Activated CD4-positive, alpha-beta memory T cell treated with anti-CD3 and anti-CD28 coated beads, Interleukin-2, amount 10 ng/mL, durations not matched to agents 7 days and 5 days (primary cell): ENCODE measurements at places on chromosomes 4 and X.

DNA sequence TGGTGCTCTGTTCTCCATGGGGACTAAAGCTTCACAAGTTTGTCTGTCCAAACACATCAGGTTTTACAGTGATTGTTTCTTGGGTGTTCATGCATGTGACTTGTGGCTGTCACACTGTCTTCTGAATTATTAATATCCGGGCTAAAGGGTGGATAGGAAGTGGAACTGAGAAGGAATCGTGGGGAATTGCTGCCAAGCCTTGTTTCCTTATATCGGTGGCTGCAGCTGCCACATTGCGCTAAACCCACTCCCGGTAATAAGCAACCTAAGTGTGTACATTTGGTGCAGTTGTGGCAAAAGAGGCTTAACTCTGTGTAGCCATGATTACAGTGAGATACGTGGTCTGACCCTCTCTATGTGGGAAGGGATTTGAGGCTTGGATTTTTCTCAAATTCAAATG is 30.7 kb downstream of the SEPTIN11 start:
- DNase-seq = no peak

DNA sequence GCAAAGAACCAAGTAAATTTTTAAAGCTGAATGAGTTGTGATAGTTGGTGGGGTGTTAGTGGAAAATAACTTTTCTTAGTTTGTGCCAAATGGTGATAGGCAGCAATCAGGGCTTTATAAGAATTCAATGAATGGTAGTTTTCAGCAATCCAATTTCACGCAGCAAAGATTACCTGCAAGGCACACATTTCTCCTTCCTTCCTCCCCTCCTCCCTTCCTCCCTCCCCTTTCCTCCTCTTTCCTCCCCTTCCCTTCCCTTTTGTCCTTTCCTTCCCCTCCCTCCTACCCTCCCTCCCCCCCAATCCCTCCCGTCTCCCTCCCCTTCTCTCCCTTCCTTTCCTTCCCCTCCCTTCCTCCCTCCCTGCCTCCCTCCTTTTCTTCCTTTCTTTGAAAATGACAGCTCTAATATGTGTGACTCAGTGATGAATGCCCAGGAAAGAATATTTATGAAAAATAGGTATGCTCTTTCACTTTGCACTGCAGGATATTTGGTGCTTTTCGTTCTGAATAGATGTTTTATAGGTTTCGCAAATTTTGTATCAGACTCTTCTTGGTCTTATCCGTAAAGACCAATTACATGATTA is 168.1 kb downstream of the BMPR1B start:
- no peak for DNase-seq

GRCh38 chr4:113610537-113610936 is 151.0 kb downstream of the CAMK2D start:
- DNase-seq = no peak

DNA sequence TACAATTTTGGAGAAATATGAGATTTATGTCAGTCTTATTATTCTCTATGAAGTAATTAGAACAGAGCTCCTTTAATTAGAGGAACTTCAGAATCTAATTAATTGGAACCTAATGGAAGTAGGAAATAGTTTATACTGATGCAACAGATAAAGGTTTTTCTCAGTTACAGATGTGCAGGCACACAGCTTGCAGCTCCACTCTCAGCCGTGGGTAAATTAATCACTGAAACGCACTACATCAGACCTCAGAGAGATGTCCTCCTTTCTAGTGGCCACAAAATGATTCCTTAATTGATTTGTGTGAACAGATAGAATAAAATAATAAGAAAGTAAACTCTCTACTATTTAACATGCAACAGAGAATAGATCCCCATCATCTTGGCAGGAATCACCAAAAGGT is 21.5 kb upstream of the NPY2R start:
- no peak for DNase-seq

- DNase-seq = peak; percentile 20
Measured at GRCh38 chr4:98482847-98483806, 175.3 kb downstream of the TSPAN5 start.

DNA sequence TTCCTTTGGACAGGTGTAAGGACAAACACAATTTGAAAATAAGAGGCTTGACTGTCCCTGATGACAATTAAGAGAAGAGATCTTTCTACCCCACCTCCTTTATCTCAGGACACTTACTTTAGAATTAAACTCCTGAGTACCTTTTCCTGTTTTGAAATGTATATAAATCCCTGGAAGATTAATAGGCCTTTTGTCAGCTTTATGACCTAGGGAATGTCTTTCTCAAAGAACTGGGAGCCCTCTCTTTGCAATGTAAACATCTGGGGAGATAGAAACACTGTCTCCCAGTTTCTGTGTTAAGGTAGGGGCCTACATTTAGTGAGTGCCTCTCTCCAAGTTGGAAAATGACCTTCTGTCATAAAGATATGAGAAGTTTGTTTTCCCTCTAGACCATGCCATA is 31.7 kb downstream of the AGA start:
- DNase-seq = no peak

DNA sequence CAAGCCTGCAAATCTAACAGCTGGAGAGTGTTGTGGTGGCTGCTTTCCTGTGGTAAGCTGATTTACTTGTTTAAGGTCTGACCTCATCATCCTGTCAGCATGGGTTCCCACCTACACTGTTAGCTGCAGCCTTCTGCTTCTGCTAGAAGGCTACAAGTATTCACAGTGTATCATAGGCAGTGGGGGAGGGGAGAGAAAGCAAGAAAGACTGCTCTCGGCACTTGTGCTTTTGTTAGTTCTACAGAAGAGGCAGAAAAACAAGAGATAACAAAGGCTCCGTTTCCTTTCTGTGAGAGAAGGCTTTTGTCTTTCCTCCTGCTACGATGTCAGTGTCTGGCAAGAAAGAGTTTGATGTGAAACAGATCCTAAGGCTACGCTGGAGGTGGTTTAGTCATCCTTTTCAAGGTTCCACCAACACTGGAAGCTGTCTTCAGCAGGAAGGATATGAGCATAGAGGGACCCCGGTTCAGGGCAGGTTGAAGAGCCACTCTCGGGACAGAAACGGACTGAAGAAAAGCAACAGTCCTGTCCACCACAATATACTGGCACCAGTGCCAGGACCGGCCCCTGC is at the start of gene KLHL4:
KLHL4 (plus strand) TSS at position 232 of the 571 bp plus-strand sequence; CDS start at position 324, 92 bp downstream.
- DNase-seq = no peak

- DNase-seq = no peak
Measured at GRCh38 chr4:8082517-8083055, 76.0 kb downstream of the ABLIM2 start.

GRCh38 chrX:130909469-130910136 is 6.6 kb upstream of the ENOX2 start:
- no peak for DNase-seq

GRCh38 chr4:145540235-145540634 is 58.6 kb downstream of the SMAD1 start:
- DNase-seq = no peak

GRCh38 chr4:4539481-4539880 is 2.4 kb downstream of the STX18 start:
- no peak for DNase-seq

- DNase-seq = peak; percentile 48
Measured at GRCh38 chr4:15882675-15883086, 55.9 kb downstream of the FGFBP1 start.

GRCh38 chr4:33060674-33061542 is 2340.7 kb downstream of the PCDH7 start:
- no peak for DNase-seq

GRCh38 chrX:78838709-78839108 is 91.2 kb downstream of the LPAR4 start:
- DNase-seq = no peak

GRCh38 chrX:13044441-13044840 is at the start of gene FAM9C:
FAM9C (minus strand) TSS chrX:13044620; CDS start chrX:13043789, 831 bp downstream.
- DNase-seq = no peak

DNA sequence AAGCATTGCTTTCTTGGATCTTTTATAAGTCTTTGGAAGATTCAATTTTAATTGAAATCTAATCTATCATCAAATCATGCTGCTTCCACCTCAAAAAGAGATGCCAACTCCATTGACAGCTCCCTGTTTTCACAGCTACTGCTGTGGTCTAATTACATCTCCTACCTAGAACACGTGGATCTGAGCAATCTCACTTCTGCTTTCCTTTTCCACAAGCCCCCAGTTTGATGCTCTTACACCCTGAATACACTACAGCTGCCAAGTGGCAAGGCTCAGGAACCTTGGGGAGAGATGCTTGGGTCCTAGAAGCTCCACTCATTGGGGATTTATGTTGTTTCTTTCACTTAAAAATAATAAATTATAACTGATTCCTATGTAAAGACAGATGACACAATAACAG is 172.0 kb downstream of the CFAP299 start:
- no peak for DNase-seq

GRCh38 chr4:187415231-187415630 is 580.3 kb upstream of the ZFP42 start:
- DNase-seq = no peak

DNA sequence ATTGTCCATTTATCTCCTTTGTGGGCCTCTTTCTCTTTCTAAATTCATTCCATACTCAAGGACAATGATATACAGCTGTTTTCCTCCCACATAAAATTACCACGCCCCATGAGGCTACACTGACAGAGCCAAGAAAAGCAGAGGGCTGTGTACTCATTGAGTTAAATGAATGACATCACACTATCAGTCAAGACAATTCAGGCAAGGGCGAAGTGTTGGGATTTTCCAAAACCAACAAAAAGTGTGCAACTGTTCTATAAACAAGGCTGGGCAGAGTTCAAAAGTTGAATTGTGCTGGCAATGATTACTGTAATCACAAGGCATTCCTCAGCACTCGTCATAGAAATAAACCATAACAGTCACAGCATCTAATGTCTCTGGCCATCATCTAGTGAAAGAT is 799.6 kb upstream of the DIAPH2 start:
- no peak for DNase-seq

GRCh38 chrX:68989865-68990606 is 161.2 kb downstream of the EFNB1 start:
- DNase-seq = no peak

- no peak for DNase-seq
Measured at GRCh38 chrX:150456466-150456865, 93.3 kb downstream of the MAMLD1 start.

GRCh38 chrX:51151734-51152133 is 180.9 kb upstream of the NUDT10 start:
- DNase-seq = no peak

- no peak for DNase-seq
Measured at GRCh38 chrX:49878128-49878833, 1.0 kb upstream of the USP27X start.

DNA sequence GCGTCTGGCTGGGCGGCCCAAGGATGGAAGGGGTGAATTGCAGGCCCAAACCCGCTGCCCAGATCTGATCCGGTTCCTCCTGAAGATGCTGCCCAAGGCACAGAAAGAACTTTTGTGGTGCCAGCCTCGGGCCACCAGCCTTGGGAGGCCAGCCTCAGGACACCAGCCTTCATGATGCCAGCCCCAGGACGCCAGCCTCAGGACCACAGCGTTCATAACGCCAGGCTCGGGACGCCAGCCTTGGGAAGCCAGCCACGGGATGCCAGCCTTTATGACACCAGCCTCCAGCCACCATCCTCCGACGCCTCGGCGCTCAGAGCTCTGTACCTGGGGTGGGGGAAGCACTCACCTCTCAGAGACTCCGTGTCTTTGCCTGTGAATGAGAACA is 107.8 kb downstream of the ADRA2C start:
- DNase-seq = no peak

DNA sequence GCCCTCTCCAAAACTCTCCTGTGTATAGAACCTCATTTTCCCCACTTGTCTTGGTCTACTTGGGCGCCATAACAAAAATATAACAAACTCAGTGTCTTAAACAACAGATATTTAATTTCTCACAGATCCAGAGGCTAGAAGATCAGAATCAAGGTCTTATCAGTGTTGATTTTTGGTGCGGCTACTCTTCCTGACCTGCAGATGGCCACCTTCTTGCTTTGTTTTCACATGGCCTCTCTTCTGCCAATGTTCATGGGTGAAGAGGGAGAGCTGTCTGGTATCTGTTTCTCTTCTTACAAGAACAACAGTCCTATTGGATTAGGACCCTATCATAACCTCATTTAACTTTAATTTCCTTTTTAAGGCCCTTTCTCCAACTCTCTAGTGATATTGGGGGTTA is 177.3 kb downstream of the PABPC4L start:
- no peak for DNase-seq

GRCh38 chr4:122796801-122797404 is 29.7 kb upstream of the FGF2 start:
- DNase-seq = no peak

DNA sequence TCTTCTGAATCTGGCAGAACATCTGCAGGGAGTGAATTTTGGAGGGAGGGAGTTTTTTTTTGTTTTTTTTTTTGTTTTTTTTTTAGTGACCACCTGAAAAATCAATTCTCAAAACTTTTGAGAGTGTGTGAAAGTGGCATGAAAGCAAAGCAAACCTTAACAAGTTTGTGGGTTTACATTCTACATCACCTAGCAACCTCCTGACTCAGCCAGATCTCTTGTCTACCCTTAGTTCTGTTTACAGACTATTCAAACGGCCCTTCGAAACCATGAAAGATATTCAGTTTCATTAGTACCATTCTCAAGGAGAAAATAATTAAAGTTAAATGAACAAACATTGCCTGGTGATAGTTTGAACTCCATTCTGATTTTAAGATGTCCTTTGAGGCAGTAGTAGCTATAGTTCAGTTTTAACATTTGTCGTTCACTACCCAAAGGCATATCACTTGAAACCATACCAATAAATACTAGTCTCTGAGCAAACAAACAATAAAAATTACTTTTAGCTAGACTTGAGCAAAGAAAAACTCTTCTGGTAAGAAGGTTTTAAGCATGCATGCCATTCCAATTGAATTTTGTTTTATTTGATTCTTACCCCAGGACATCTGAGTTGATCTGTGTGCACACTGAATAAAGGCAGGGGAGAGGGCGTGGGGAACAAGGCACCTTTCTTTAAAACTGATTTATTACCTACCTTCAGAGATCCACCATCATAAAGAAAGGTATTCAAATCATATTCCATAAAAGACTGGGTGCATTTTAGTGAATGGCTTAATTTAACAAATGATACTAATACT is 137.7 kb downstream of the ARX start:
- DNase-seq = no peak
